ENCODE measurements at places on chromosomes 7 and 10.

GRCh38 chr10:18689498-18689897 lies 30.3 kb downstream of the ARL5B start:
- DNase-seq = no peak

- DNase-seq = no peak
Observed at GRCh38 chr7:111198255-111198654, 107.3 kb downstream of the LRRN3 start.

DNA sequence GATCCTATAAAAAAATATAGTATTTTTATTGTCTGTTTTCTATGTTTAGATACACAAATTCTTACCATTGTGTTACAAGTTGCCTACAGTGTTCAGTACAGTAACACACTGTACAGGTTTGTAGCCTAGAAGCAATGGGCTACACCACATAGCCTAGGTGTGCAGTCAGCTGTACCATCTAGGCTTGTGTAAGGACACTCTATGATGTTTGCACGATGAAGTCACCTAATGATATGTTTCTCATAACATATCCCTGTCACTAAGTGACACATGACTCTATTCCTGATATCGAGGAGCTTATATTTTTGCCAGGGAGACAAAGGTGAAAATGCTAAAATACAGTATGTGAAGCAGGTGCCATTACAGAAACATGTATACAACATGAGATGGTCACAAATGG lies 18.6 kb downstream of the ZNF25 start:
- no peak for DNase-seq

DNA sequence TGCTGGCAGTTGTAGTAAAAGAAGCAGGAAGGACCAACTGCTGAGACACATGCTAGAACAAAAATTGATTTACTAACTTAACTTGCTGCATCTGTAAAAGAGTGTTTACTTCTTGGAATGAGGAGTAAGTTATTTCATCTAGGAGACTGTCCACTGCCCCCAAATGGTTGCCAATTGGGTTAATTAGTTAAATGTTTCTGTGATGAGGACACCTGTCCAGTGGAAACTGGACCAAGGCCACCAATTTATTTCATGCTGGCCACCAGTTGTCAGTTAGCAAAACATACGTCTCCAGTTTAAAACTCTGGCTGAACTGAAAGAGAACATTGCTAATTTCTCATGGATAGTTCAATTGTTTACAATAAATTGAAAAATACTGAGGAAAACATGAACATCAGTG lies 191.7 kb downstream of the PPP1R9A start:
- no peak for DNase-seq

- no peak for DNase-seq
Observed at GRCh38 chr10:29491918-29492317, 142.9 kb downstream of the SVIL start.

GRCh38 chr7:152129682-152130081 lies 104.2 kb downstream of the GALNT11 start:
- DNase-seq = no peak

GRCh38 chr7:28807396-28807994 lies 150.6 kb downstream of the TRIL start:
- no peak for DNase-seq

Measured in NT2/D1 (cell line).